Stimulated activated naive CD4-positive, alpha-beta T cell treated with Interleukin-2 at 50 U/mL for 16 hours (primary cell): ENCODE measurements at places on chromosomes 12 and 14.

GRCh38 chr14:99420711-99421110 is 59.9 kb downstream of the SETD3 start:
- DNase-seq = peak; percentile 5

DNA sequence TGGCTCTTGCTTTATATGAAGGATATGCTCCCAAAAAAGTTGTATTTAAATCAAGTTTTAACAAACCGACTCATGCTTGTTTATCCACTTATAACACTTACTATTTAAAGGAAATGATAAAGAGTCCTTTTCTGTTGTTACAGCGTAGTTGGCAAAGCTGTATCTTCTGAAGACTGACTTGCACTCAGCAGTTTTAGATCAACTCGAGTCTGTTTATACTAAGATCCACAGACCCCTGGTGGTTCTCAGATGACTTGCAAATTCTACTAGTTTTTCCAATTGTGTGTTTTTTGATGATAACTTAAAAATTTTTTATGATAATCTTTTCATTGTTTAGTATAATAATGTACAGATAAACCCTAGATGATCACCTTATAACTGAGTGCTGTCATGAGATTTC is 475.8 kb downstream of the RGS6 start:
- DNase-seq = no peak

- DNase-seq = no peak
These were observed 22.8 kb upstream of the USP44 start for GRCh38 chr12:95573951-95574576.

DNA sequence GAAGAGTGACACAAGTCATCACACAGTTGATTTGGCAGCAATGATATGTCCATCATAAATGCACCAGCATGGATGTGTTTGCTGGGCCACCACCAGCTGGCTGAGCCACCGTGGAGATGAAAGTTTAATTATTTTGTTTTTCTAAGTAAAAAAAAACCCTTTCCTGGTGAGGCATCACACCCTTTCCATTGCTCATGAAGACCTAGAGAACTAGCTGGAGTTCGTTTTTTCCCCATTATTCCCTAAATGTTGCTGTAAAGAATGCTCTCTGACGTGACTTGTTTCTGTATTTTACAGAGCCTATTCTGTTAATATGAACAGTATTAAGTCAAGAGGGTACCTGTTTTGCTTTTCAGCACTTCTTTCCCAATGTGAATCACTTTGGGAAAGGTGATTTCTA is 257.9 kb downstream of the MSRB3 start:
- DNase-seq = no peak

DNA sequence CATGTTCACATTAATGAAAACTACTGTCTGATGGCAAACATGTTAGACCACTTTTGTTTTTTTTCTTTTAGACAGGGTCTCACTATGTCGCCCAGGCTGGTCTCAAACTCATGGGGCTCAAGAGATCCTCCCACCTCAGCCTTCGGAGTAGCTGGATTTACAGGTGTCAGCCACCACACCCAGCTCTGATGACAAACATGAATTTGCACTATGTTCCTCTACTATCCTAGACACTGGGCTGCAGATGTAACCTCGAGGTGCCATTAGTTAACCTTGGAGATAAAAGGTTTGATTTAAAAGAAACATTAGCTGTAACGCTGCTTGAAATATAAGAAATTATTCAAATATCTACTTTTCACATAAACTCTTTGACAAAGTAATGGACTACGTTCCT is 8.1 kb downstream of the VPS37B start:
- no peak for DNase-seq

GRCh38 chr14:75144944-75145343 is 18.1 kb upstream of the NEK9 start:
- DNase-seq = no peak

DNA sequence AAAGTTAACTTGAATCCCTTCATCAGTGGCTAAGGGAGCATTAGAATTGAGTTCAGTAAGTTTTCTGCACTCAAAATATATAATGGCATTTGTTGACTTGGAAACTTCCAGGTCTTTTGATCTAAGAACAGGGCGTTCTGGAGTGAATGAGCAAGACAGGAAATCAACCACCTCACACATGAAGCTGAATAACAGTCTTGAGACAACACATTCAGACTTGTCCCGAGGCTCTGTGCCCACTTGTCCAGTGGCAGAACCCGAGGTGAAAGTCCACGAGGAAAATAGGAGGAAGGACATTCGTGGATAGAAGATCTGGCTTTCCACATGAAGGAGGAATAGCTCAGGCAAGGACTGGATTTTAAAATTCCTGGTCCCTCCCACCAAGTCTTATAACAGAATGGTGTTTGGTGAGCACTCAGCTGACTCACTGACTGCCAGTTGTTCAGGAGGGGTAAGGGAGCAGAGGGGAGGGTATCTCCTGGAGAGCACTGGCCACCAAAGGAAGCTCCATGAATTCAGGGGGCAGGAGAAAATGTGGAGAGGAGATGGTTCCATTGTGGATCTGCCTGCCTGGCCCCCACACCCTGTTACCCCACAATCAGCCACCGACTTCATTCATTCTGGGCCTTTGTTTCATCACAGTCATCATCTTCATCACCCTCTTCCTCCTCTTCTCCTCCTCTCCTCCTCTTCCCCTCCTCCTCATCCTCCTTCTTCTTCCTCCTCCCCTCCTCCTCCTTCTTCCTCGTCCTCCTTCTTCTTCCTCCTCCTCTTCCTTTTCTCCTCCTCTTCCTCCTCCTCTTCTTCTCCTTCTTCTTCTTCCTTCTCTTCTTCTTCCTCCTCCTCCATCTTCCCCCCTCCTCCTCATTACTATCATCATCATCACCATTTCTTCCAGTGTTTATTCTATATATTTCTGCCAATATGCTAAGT is 620.1 kb downstream of the MED13L start:
- DNase-seq = no peak

DNA sequence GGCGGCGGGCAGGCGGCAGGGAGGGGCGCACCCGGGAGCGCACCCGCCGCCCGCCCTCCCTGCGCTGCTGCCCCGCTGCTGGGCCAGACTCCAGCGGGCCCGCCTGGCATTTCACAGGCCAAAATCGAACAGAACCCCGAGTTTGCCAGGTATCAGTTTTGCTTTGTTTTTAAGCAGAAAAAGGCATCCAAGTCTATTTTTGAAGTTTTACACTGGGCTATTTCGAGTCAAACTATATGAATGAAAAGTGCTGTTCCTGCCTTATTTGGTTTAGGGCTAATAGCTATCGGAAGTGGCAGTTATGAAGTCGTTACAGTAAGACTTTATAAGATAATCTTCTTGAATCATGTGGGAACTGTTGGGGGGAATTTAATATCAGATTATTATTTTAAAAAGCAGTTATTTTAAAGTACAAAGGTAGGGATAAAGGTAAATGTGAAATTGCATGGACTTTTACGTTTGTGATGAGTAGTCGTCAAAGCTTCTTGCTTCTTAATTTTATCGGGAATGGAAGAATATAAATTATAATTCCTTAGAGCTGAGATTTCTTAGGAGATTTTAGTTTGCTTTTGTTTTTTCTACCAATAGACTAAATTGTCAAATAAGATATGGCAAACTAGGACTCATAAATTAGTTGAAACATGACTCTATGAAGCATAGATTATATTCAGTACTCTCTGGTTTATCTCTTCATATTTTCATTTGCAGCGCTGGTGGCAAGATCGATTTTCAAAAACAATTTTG is 1.1 kb downstream of the MSRB3 start:
- DNase-seq = no peak

- peak; percentile 24 for DNase-seq
These were observed 78.7 kb downstream of the PPM1A start for GRCh38 chr14:60327447-60328331.

- no peak for DNase-seq
These were observed 6.6 kb downstream of the CARMIL3 start for GRCh38 chr14:24058260-24058950.

DNA sequence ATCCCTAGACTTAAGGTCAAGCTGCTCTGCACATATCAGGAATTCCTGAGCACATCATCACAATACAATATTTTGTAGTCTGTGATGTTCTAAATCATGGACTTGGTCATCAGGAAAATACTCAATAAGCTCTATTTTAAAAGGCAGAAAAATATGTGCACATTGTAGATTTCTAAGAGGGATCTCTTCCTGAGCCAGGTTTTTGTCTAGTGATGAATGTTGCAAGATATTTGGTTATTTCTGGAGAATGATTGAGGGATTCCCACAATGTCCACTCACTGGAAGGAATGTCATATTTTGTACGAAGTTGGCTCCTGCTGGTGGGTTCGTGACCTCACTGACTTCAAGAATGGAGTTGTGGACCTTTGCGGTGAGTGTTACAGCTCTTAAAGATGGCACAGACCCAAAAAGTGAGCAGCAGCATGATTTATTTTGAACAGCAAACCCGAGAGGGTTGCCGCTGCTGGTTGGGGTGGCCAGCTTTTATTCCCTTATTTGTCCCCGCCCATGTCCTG is 300.9 kb upstream of the DCN start:
- no peak for DNase-seq

GRCh38 chr14:81247271-81247766 is 26.6 kb upstream of the GTF2A1 start:
- no peak for DNase-seq

GRCh38 chr14:39240769-39241168 is 7.1 kb downstream of the MIA2 start:
- DNase-seq = no peak

DNA sequence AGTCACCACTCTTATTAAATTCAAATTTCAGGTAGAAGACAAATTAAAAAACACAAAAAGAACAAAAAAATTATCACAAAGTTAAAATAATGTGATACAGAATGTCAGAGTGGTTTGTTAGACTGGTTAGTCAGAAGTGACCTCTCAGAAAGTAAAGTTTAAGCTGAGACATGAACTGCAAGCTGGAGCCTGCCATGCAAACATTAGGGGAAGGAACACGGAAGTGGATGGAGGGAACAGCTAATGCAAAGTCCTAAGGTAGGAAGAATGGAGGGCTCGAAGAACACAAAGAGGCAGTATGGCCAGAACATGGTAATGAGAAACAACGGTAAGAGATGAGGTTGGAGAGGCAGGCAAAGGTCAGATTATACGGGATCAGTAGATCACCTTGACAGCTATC is 41.7 kb downstream of the WDHD1 start:
- no peak for DNase-seq

- DNase-seq = no peak
These were observed 2.5 kb downstream of the ZBTB42 start for GRCh38 chr14:104803280-104803911.

- no peak for DNase-seq
These were observed 389.4 kb downstream of the ZFP36L1 start for GRCh38 chr14:68403191-68404145.

- no peak for DNase-seq
These were observed 71.2 kb downstream of the TNFAIP2 start for GRCh38 chr14:103194256-103195045.

DNA sequence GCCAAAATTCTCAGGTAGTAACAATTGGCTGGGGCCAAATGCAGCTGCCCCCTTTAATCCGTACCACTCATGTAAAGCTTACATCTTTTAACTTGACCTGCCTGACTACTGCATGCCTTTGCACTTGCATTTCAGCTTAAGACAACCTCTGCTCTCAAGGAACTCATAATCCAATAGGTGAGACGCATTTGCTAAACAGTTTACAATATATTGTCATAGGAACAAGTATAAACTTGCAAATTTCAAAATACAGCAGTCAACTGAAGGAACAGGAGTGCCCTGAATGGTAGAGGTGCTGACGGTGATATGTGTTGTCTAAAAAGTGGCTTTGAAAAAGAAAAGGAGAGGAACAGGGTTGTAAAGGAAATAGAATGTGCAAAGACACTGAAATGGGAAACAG is 3.6 kb upstream of the BRMS1L start:
- DNase-seq = no peak
